ENCODE measurements at places on chromosomes 11 and 22. TPM values are rescaled to one million over a fixed set of nuclear protein-coding genes. Genes with fewer than 3 reads are reported as not detected.

- no peak for DNase-seq
Measured at GRCh38 chr11:86592659-86593451, 79.6 kb downstream of the ME3 start.

The OR4C16 gene
- not detected for total RNA-seq

DNA sequence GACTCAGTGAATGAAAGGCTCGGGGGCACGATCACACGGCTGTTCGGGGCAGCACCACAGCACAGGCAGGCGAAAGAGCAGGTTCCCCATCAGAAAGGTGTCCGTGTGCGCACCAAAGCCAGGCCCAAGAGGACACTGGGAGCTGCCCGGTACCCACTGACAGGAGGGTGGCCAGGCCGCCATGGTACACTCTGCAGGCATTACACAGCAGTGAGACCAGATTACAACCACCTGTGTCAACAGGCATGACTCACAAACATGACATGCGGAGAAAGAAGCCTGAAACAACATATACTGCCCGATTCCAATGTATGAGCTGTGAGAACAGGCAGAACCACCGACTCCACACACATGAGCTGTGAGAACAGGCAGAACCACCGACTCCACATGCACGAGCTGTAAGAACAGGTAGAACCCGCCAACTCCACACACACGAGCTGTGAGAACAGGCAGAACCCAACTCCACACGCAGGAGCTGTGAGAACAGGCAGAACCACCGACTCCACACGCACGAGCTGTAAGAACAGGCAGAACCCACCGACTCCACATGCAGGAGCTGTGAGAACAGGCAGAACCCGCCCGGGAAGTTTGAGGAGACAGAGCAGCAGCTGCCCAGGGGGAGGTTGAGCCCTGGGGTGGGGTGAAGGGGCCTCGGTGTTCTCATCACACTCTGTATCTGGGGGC, 32.6 kb downstream of the KIAA0930 start:
- no peak for DNase-seq

GRCh38 chr22:32542677-32543357, 68.2 kb downstream of the FBXO7 start:
- no peak for DNase-seq

DNA sequence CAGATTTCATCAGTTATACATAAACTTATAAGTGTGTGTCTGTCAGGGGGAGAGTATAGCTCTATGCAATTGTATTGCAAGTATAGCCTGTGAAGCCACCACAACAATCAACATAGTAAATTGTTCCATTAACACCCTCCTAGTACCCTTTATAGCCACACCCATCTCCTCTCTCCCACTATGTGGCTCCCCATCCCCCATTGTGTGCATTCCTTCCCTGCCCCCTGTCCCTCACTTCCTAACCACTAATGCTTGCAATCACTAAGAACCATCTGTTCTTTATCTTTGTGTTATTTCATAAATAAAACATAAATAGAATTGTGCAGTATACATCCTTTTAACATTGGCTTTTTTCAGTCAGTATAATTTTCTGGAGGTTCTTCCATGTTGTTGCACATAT, 83.1 kb upstream of the SLC5A12 start:
- no peak for DNase-seq

DNA sequence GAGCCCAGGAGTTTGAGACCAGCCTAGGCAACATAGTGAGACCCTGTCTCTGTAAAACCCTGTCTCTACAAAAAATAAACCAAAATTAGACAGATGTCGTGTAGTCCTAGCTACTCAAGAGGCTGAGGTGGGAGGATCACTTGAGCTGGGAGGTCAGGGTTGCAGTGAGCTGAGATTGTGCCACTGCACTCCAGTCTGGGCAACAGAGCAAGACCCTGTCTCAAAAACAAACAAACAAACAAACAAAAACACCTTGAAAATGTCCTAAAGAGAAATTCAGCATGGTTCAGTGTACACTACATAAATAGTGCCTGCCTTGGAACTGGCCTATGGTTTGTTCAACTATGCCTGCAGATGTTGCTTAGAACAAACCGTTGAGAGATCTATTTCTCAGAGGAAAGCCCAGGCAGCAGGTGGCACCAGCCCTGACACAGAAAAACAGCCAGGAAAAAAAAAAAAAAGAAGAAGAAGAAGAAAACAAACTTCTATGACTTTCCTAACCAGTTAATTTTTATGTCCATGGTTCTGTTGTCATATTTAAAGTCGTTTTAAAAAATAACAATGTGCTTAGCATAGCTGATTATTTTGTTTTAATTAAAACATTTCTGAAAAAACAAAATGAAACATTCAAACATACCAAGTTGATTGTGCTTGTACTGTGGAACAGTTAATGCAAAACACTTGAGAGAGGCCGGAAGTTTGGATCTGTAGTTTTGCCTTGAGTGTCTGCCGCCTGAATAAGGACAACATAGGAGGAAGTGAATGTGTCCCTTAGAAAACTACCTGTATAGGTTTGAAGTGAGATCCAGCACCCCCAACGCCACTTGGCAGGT, 5.4 kb downstream of the KREMEN1 start:
- no peak for DNase-seq

DNA sequence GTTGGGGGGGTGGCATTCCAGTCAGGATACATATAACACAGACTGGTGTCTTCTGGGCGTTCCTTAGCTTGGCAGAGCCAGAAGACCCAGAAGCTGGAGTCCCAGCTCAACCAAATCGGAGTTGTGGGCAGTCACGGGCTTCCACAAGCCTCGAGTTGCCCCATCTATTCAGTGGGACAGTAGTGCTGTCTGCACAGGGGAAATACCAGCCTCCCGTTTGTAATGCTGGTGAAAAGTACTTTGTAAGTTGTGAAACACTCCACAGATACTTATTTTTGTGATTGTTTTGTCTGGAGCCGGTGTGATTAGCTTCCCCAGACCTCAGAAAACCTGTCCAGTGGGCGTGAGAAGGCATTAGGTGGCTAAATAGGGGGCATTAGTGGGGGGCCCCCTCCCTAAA, 13.6 kb downstream of the DGKZ start:
- DNase-seq: no peak

All from ascending aorta (tissue), 2 donors.